ENCODE measurements at places on chromosomes 5 and 9.

GRCh38 chr9:109468927-109469326 is 29.2 kb downstream of the PTPN3 start:
- DNase-seq: no peak

DNA sequence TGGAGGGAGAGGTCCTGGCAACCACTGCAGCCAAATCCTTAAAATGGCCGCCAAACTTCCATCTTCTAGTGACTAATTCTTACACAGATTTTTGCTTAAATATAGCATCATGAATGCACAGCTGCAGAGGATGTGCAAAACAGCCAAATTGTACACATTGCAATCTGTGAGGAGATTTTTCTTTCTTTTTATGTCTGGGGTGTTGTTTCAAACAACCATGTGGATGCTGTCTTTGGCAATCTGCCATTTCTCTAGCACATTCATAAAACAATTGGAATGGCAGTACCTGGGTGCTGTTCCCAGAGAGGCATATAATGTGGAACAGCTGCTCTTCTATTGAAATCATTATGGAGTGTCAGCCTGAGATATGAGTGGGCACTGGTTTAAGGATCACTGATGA is 1082.9 kb upstream of the SEMA6A start:
- no peak for DNase-seq

GRCh38 chr5:175494264-175495183 is 16.2 kb downstream of the SFXN1 start:
- no peak for DNase-seq

- no peak for DNase-seq
These were observed 131.4 kb downstream of the FAM114A2 start for GRCh38 chr5:153907170-153907775.

GRCh38 chr5:139079991-139080610 is 118.1 kb downstream of the SIL1 start:
- DNase-seq: no peak

DNA sequence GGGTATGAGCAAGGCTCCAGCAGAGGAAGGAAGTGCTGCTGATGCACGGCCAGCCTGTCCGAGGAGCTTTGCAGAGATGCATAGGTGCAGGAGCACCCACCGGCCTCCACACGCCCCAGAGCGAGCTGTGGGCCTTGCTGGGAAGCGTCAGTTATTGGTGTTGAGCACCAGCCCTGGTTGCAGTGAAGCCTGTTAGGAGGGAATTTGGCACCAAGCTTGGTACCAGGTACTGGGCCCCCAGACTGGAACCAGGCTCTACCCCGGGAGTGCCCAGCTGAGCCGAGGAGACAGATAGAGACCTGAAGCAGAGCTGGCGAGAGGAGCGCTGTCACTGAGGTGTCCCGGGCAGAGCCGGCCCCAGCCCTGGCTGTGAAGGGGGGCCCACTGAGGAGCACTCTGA is 5.2 kb downstream of the TCF7 start:
- DNase-seq: no peak

GRCh38 chr5:18797222-18797621 is 1163.0 kb downstream of the TAF11L14 start:
- no peak for DNase-seq

GRCh38 chr9:5389109-5389732 is 48.5 kb downstream of the PLGRKT start:
- DNase-seq: peak; percentile 74

DNA sequence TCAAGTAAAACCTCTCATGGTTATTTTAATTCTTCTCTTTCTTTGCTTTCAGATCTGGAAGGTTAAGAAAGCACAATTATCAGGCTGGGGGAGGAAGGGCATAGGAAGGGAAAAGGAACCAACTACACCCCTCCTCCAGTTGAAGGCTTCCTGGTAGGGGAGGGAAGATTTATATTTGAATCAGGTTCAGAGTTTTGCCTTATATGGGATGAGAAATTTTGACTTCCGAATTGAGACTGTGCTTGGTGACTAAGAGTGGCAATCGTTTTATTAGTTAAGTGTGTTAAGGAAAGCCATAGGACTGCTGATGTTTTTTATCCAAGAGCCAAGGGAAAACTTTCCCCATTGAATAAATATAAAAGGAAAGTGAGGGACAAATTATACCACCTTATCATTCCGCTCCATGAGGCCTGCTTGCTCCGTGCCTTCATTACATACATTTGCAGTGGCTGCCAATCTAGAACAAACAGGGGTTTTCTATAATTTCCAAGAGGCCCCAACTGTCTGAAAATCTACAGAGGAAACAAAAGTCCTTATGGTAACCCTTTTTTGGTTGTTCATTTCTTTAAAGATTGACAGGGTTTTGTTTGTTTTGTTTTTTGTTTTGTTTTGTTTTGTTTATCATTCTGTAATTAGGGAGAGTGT is 115.7 kb upstream of the EPB41L4A start:
- no peak for DNase-seq

DNA sequence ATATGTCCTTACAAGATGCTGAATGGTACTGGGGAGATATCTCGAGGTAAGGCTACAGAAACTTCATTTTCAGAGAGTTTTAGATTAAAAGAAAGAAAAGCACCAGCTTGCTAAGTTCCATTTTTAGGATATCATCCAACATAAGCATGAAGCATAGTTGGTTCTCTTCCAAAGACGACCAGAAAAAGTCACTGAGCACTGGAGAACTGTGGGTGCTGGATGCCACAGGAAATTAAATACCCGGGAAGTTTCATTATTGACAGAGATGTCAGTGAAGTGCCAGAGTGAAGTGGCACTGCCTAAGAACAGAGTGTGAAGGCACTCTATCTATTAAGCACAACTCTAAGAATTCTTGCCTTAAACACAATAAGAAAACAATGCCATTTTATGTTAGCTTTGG is 76.8 kb downstream of the PIK3R1 start:
- peak; percentile 15 for DNase-seq

- peak; percentile 63 for DNase-seq
These were observed 80.1 kb downstream of the ZCCHC7 start for GRCh38 chr9:37200433-37201005.

DNA sequence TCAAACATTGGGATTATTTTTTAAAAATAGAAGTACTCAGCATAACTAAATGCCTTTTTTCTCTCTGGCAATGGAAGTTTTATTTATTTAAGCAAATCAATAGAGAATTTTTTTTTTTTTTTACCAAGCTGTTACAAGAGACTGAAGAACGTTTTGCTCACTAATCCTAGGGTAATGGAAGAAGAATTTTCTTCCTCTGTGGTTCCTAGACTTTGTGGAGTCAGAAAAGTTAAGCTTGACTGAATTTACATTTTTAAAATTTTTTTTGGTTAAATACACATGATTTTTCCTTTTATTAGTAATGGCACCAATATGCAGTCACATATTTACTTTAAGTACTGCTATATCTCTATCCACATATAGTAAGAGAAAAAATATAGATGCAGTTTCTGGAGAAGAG is 189.8 kb downstream of the PCSK1 start:
- peak; percentile 74 for DNase-seq

GRCh38 chr5:34719029-34719428 is 62.9 kb downstream of the RAI14 start:
- DNase-seq: no peak

GRCh38 chr5:125950012-125950615 is 473.1 kb upstream of the GRAMD2B start:
- DNase-seq: no peak
